T-helper 17 cell (primary cell): ENCODE measurements at places on chromosomes 5 and 9.

DNA sequence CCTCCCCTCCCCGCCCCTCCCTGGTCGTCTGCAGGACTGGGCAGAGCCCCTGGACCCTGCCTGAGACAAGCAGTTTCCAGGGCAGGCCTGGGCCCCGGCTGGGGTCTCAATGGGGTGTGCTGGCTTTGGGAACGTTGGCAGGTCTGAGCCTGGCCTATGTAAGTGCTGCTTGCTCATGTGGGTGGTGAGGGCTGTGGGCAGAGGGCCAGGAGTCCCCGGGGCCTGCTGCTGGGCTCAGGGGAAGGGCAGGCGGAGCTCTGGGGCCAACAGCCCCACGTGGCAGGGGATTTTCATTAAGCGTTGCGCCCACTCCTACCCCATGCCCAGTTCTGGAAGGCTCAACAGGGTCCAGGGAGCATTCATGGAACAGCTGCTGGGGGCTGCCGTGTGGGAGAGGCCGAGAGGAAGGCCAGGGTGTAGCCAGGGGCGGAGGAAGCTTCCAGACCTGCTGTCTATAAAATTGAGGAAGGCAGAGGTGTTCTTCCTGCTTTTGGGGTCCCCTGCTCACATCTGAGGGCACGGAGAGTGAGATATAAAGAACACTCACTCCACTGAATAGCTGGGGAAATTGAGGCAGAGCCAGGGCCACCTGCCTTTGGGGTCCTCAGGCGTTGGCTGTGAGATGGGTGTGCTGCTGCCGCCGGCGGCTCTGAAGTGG is 32.5 kb downstream of the RXRA start:
- H3K4me3 ChIP-seq, result no peak overlapping the region
- H3K27ac ChIP-seq, result no peak overlapping the region
- peaks cover 4% of the 10 kb centered on the region for H3K4me1 ChIP-seq
- H3K36me3 ChIP-seq, result no peaks in the 10 kb centered on the region

- no peaks in the 10 kb centered on the region for H3K36me3 ChIP-seq
- no peak for DNase-seq
- H3K27me3 ChIP-seq, result no peaks in the 10 kb centered on the region
- no peak overlapping the region for H3K4me3 ChIP-seq
Observed at GRCh38 chr5:142017832-142018427, 5.1 kb upstream of the GNPDA1 start.

DNA sequence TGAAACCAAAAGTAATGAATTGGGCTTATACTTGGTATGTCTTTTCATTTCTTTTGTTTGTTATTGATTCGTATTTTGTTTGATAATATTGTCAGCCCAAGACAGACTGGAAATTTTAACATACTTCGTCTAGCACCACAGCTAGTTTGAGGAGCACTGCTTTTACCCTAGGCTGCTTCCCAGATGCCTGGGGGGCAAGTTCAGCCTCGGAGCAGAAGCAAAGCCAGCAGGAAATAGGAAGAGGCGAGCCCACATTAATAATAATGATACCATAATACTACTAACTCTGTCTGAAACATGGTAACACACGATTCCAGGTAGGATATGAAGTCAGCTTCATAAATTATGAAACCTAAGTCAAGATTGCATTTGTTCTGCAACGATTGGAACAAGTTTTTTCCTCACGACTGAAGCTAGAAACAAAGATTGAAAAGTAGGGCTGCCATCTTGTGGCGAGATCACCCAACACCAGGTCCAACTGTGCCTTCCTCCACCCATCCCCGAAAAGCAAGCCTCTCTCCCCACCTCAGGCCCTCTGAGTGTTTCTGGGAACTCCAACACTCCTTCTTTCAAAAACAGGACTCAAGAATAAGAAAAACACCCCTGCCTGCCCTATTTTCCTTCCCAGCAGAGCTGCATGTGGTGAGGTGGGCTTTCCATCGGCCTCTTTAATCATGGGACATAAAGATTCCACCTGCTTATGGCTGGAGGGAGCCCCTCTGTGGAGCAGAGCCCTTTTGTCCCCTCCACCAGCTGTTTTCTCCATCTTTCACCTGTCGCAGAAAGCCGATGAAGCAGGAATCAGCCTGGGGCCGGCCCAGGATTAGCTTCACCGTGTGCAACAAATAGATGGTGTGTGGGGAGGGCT is 236.4 kb downstream of the CAAP1 start:
- no peaks in the 10 kb centered on the region for H3K4me1 ChIP-seq
- no peaks in the 10 kb centered on the region for H3K36me3 ChIP-seq
- no peak overlapping the region for H3K4me3 ChIP-seq
- H3K27me3 ChIP-seq, result no peaks in the 10 kb centered on the region
- H3K27ac ChIP-seq, result no peak overlapping the region
- DNase-seq, result no peak

- no peaks in the 10 kb centered on the region for H3K27me3 ChIP-seq
- peak overlapping the region; percentile 86 for H3K27ac ChIP-seq
- peak overlapping the region; percentile 77 for H3K4me3 ChIP-seq
Observed at GRCh38 chr9:133460405-133461175, 812 bp downstream of the CACFD1 start.

DNA sequence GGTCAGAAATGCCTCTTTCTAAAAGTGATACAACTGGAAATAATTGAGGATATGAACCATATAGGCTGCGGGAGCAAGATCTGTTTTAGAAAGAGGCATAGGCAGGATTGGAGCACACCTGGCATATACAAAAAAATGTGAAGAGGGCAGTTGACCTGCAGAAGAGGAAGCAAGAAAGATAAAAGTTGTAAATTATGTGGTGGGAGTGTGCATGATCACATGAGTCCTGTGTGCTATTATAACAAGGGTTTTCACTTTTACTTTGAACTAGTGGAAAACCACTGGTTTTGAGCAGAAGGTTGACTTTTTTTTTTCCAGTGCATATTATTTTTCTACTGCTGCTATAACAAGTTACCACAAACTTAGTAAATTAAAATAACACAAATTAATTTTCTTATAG is 489.3 kb downstream of the ANXA1 start:
- no peaks in the 10 kb centered on the region for H3K27me3 ChIP-seq
- no peaks in the 10 kb centered on the region for H3K36me3 ChIP-seq
- H3K4me3 ChIP-seq, result no peak overlapping the region
- H3K4me1 ChIP-seq, result no peaks in the 10 kb centered on the region
- H3K27ac ChIP-seq, result no peak overlapping the region

DNA sequence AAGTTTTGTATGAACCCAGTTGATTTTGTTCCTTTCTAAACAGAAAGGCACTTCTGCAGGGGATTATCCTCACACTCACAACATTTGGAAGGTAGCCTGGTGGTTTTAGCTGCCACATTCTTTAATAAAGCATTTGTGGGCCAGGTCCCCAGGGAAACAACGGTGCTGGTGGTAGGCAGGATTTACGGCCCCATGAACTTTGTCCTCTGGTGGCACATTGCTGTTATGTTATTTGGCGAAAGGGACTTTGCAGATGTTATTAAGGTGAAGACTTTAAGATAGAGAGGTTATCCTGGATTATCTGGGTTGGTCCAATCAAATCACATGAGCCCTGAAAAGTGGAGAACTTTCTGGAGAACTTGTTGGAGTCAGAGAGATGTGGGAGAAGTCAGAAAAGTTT is 86.3 kb upstream of the C9orf72 start:
- peaks cover 3% of the 10 kb centered on the region for H3K36me3 ChIP-seq
- H3K27me3 ChIP-seq, result peaks cover 13% of the 10 kb centered on the region
- no peaks in the 10 kb centered on the region for H3K4me1 ChIP-seq
- DNase-seq, result no peak
- no peak overlapping the region for H3K27ac ChIP-seq
- H3K4me3 ChIP-seq, result no peak overlapping the region

DNA sequence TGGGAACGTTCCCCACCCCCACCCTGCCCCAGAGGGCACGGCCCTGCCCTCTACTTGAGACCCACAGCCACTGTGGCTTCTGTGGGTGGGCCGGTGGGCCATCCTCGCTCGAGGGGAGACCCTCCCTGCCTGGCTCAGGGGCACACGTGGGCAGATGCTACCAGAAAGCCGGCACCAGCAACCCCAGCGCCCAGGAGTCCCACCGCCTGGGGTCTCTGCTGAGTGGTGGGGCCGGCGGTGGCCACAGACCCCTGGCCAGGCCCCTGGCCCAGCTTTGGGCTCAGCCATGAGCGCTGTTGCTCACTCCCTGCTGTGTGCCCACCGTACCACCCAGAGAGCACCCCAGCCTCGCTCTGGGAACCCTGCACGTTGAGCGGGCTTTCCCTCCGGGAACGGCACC is 16.5 kb upstream of the NRARP start:
- no peaks in the 10 kb centered on the region for H3K27me3 ChIP-seq
- DNase-seq, result no peak
- no peak overlapping the region for H3K4me3 ChIP-seq

DNA sequence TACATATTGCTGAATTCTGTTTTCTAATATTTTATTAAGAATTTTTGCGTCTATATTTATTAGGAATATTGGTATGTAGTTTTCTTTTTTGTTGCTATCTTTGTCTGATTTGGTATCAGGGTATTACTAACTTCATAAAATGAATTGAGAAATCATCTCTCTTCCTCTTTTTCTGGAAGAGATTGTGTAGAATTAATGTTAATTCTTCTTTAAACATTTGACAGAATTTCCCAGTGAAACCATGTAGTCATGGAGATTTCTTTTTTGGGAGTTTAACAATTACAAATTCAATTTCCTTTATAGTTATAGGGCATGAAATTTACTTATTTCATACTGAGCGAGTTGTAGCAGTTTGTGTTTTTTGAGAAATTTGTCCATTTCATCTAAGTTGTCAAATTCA is 3.3 kb upstream of the FAM170A start:
- no peak overlapping the region for H3K27ac ChIP-seq
- peaks cover 18% of the 10 kb centered on the region for H3K27me3 ChIP-seq
- H3K36me3 ChIP-seq, result peaks cover 2% of the 10 kb centered on the region
- H3K4me1 ChIP-seq, result no peaks in the 10 kb centered on the region
- no peak for DNase-seq

GRCh38 chr5:38105231-38105570 is 153.2 kb upstream of the EGFLAM start:
- no peak for DNase-seq
- H3K4me1 ChIP-seq, result no peaks in the 10 kb centered on the region
- H3K36me3 ChIP-seq, result no peaks in the 10 kb centered on the region
- H3K27ac ChIP-seq, result no peak overlapping the region

DNA sequence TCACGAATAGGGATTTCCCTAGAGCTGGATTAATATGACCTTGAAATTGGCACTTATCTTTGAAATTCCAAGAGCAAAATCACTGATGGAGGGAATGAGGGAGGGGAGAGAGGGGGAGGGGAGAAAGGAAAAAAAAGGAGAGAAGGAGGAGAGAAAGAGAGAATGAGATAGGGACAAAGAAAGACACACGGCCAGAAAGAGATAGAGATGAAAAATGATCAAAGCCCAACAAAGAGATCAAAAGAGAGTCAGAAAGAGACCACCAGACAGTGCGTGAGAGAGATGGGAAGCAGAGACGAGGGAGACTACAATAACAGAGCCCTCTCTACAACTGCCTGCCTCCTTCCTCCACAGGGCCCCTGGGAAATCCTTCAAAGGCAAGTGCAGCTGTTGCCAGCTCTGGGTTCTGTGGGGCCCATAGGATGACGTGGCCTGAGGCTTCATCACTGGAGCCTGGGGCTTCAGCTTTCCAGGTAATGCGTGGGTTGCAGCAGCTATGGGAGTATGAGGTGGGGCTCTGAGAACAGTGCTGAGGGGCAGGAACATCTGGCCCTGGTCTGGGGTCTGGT is 58.3 kb upstream of the SHB start:
- DNase-seq, result no peak
- no peaks in the 10 kb centered on the region for H3K4me1 ChIP-seq
- no peaks in the 10 kb centered on the region for H3K36me3 ChIP-seq
- no peak overlapping the region for H3K27ac ChIP-seq
- H3K27me3 ChIP-seq, result peaks cover 26% of the 10 kb centered on the region

GRCh38 chr5:136080483-136081216 is 51.9 kb downstream of the TGFBI start:
- peaks cover 12% of the 10 kb centered on the region for H3K4me1 ChIP-seq
- peak; percentile 44 for DNase-seq
- H3K27me3 ChIP-seq, result peaks cover 45% of the 10 kb centered on the region
- H3K36me3 ChIP-seq, result peaks cover 3% of the 10 kb centered on the region
- H3K27ac ChIP-seq, result peak overlapping the region; percentile 80
- H3K4me3 ChIP-seq, result peak overlapping the region; percentile 88

DNA sequence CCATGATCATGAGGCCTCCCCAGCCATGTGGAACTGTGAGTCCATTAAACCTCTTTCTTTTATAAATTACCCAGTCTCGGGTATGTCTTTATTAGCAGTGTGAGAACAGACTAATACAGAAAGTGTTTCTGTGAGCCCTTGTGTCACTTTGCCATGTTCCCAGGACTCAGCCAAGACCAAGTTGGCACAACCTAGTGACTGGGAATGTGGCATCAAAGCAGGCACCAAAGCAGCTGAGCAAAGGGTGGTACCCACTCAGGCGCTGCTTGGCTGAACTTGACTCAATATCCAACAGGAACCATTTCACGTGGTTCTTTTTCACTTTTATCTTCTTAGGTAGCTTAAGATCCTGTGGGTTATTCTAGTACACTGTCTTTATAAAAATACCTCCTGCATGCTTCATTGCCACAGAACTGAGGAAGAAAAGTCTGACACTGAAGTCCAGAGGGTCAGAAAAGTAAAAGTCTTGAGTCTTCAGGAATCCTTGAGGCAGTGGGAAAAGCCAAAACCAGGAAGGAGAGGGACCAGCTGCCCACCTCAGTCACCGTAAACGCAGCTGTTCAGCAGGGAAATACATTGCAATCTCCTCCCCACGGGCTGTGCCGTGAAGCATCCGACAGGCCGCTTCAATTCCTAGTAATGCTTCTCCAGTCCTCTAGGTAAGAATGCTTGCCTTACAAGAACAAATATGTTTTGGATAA is 90.5 kb upstream of the RETREG1 start:
- H3K4me3 ChIP-seq, result no peak overlapping the region
- peaks cover 4% of the 10 kb centered on the region for H3K4me1 ChIP-seq
- H3K36me3 ChIP-seq, result no peaks in the 10 kb centered on the region
- no peak for DNase-seq
- peaks cover 45% of the 10 kb centered on the region for H3K27me3 ChIP-seq
- H3K27ac ChIP-seq, result no peak overlapping the region

DNA sequence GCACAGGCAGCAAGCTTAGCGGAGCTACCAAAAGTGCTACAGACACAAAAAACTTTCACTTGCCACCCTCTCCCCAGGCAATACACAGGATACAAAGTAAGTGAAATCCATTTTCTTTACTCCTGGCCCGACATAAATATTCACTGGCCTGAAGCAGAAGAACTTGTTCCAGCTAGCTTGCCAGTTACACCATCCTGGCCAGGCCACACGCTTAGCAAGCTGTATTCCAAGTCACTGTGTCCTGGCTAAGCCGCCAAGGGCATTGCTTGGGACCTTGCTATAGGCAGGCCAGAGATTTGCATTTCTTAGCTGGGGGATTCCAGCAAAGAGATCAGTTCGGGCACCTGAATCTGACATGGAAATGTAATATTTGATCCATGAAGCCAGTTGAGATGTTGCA is 71.0 kb upstream of the SLC1A3 start:
- no peaks in the 10 kb centered on the region for H3K4me1 ChIP-seq
- H3K4me3 ChIP-seq, result no peak overlapping the region
- peaks cover 13% of the 10 kb centered on the region for H3K27me3 ChIP-seq
- H3K27ac ChIP-seq, result no peak overlapping the region

- H3K27ac ChIP-seq, result no peak overlapping the region
- no peak overlapping the region for H3K4me3 ChIP-seq
- H3K4me1 ChIP-seq, result no peaks in the 10 kb centered on the region
- H3K36me3 ChIP-seq, result peaks cover 3% of the 10 kb centered on the region
- peaks cover 4% of the 10 kb centered on the region for H3K27me3 ChIP-seq
Observed at GRCh38 chr9:70197216-70198044, 61.3 kb upstream of the SMC5 start.
